ENCODE measurements at places on chromosomes 7 and 10.

DNA sequence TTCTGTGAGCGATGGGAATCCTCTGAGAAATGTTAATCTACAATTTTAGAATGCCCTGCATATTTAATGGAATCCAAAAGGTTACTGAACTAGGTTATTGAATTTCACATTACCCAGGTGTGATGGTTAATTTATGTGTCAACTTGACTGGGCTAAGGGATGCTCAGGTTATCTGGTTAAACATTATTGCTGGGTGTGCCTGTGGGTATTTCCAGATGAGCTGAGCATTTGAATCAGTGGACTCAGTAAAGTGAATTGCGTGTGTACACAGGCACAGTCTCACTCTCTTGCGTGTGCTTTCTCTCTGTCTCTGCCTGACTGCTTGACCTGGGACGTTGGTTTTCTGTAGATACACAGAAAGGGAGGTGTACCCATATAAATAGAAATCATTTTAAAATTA is 21.7 kb downstream of the RNF32 start:
- DNase-seq: no peak

- DNase-seq: no peak
Observed at GRCh38 chr7:17646253-17646956, 293.9 kb downstream of the SNX13 start.

GRCh38 chr7:149050941-149051340 is 22.6 kb upstream of the PDIA4 start:
- DNase-seq: no peak

GRCh38 chr10:51242393-51242792 is 168.1 kb downstream of the PRKG1 start:
- no peak for DNase-seq

GRCh38 chr7:152862856-152863255 is 103.3 kb downstream of the ACTR3B start:
- no peak for DNase-seq

DNA sequence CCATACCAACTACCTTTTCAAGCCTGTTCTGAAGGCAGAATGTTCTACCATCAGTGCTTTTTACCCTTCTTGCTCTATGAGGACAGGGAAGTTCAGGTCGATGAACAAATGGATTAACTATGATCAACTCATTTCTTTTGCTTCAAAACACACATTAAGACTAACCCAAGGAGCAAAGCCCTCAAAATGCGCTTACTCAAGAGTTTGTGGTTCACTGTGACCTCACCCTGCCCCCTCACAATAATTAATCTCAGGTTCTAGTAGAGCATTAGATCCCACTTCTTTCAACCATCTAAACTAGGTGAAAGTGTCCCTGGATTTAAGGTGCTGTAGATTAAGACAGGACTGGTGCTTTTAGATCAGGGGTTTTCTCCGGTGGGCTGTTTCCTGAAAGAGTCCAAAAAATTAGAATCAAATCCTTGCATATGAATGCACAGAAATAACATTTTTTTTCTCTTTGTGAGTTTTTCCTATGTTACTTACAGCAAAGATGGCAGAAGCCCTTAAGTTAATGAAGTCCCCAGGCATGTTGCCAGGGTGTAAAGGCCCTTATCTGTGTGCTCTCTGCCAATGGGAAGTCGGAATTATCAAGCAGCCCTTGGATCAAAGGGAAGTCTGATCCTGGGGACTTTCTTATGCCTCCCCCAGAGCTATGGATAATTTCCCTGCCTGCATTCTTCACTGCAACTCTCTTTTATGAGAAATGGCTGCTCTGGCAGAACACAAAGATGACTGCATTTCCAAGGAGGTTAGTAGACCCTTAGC is 205.5 kb upstream of the STK17A start:
- no peak for DNase-seq

- no peak for DNase-seq
Observed at GRCh38 chr7:90850066-90850465, 253.9 kb downstream of the CDK14 start.

GRCh38 chr10:72746426-72747363 is 54.8 kb downstream of the MCU start:
- no peak for DNase-seq

- DNase-seq: no peak
Observed at GRCh38 chr7:6628045-6628444, 9.1 kb upstream of the ZNF316 start.

- no peak for DNase-seq
Observed at GRCh38 chr10:131193923-131194322, 117.6 kb downstream of the TCERG1L start.

DNA sequence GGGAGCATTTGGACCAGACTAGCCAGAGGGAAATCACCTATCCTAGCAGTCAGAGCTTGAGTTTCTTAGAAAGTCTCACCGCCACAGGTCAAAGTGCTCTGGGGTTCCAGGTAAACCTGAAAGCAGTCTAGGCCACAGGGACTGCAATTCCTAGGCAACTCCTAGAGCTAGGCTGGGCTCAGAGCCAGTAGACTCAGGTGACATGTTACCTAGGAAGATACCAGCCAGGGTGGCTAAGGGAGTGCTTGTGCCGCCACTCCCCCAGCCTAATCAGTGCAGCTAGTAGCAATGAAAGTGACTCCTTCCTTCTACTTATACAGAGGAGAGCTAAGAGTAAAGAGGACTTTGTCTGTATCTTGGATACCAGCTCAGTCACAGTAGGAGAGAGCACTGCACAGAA is 348.7 kb upstream of the HPS1 start:
- DNase-seq: no peak

DNA sequence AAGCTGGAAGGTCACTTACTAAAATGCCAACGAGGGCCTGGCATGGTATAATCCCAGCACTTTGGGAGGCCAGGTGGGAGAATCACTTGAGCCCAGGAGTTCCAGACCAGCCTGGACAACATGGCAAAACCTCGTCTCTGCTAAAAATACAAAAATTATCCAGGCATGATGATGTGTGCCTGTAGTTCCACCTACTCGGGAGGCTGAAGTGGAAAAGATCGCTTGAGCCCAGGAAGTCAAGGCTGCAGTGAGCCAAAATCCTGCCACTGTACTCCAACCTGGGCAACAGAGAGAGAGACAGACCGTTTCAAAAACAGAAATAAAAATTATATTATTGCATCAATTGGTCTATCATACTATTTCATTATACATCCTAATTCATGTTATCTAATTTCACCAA is 18.1 kb upstream of the FAM53B start:
- no peak for DNase-seq

GRCh38 chr10:93344691-93345090 is 137.4 kb downstream of the MYOF start:
- DNase-seq: no peak

DNA sequence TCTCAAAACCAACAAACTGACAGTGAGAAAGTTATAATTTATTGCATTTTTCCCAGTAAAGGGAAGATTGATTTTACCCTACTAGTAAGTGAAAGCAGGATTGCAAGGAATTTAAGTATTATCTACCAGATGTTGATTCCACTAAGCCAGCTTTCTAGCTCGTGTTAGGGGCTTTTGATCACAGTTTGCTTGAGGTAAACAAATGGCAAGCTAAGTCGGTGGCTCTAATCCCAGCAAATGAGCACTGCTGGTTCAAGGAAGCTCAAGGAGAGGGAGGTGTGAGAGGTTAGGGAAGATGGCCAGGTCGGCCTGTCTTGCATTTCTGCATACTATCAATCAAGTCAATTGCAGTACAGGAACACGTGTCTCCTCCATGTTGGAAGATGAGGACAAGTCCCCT is 448.7 kb upstream of the POM121L12 start:
- DNase-seq: no peak

DNA sequence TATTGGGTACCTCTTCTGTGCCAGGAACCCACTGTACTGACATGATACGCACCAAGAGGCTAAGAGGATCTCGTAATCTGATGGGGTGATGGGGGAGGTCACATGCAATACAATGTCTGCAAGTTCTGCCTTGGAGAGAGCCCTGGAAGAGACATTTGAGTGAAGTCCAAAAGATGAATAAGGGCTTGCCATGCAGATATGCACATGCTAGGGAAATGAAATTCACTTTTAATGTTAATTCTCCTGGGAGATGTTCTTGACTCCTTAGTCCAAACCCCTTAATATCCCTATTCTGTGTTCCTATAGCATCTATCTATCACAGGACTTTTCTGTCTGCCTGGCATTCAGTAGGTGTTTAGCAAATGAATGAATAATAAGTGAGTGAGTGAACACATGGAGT is 54.0 kb upstream of the GLCCI1 start:
- DNase-seq: no peak

DNA sequence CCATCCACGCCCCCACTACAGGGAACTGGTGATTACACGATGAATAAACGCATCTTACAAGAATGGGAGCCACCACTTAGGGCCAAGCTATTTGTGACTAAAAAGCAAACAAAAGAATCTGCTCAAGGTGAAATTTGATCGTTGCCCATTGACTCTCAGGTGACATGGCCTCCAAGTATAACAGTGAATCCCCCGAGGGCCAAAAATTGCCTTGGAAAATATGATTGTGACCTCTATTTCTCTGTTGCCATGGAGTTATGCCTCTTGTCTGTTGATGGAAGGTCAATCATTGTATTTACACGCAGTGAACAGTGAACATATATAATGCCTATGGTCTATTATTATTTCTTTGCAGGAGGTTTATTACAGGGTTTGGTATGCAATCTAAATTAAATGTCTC is 282.3 kb downstream of the KLF6 start:
- no peak for DNase-seq

- DNase-seq: no peak
Observed at GRCh38 chr7:159128767-159129166, 15.9 kb downstream of the VIPR2 start.

- DNase-seq: no peak
Observed at GRCh38 chr7:14125998-14126397, 136.5 kb upstream of the ETV1 start.

DNA sequence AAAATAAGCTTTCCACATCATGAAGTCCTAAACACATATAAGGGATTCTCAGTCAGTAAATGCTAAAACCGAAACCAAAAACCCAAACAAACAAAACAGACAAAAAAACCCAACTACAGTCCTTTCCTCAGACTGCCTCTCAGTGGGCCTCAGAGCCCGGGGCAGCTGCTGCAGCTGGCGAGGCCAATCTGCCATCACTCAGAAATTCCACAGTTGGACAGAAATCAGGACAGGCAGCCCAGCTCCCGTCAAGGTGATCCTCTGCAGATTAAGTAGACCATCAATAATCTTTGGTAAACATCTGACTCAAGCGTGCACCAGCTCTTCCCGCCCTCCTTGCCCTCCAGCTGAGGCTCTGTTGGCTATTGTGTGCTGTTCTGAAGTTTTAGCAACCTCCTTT is 142.2 kb downstream of the ATXN7L1 start:
- DNase-seq: no peak

- no peak for DNase-seq
Observed at GRCh38 chr10:68543004-68543918, 15.9 kb upstream of the SLC25A16 start.

GRCh38 chr7:110573862-110574528 is 516.9 kb upstream of the LRRN3 start:
- no peak for DNase-seq

- no peak for DNase-seq
Observed at GRCh38 chr7:100384628-100385294, 11.5 kb downstream of the PILRA start.

- no peak for DNase-seq
Observed at GRCh38 chr7:153675131-153675530, 377.1 kb upstream of the DPP6 start.

- no peak for DNase-seq
Observed at GRCh38 chr7:72042855-72043254, 369.3 kb downstream of the CALN1 start.

- no peak for DNase-seq
Observed at GRCh38 chr10:132558516-132559413, 21.2 kb downstream of the INPP5A start.

GRCh38 chr7:101124376-101125056 is 2.4 kb upstream of the SERPINE1 start:
- DNase-seq: no peak

DNA sequence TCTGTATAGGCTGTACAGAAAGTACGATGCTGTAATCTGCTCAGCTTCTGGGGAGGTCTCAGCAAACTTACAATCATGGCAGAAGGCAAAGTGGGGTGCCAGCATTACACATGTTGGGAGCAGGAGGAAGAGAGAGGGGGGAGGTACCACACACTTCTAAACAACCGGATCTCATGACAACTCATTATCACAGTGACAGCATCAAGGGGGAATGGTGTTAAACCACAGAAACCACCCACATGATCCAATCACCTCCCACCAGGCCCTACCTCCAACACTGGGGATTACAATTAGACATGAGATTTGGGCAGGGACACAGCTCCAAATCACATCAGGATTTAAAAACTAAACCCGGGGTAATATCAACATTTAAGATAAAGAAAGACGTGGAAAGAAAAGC is 468.8 kb upstream of the AUTS2 start:
- DNase-seq: no peak

DNA sequence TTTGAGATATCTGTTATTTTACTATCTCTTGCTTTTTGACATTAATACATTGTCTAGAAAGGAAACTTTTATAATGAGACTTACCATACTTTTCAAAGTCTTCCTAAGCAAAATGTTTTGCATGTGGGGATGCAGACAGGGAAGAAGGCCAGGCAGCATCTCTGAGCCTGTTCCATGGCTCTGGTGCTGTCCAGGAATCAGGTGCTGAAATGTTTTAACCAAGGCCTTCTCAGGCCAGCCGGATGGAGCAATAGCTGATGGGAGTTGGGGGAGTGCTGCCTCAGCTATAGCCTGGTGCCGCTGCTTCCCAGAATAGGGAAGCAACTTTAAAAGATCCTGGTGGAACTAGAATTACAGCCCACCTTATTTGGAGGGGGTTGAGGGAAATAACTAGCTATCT is 38.5 kb downstream of the CRTAC1 start:
- DNase-seq: no peak

Measured in T-helper 9 cell (primary cell).